ENCODE measurements at places on chromosomes 13 and 19.
A peak's percentile ranks its signal among the peaks of the same experiment; 100 is the strongest.

- no peak for DNase-seq
Measured at GRCh38 chr19:13275016-13275722, 125.0 kb downstream of the IER2 start.

GRCh38 chr19:13926010-13926409 is 12.2 kb downstream of the PODNL1 start:
- DNase-seq = no peak

- DNase-seq = no peak
Measured at GRCh38 chr19:953445-954271, 27.8 kb downstream of the ARID3A start.

DNA sequence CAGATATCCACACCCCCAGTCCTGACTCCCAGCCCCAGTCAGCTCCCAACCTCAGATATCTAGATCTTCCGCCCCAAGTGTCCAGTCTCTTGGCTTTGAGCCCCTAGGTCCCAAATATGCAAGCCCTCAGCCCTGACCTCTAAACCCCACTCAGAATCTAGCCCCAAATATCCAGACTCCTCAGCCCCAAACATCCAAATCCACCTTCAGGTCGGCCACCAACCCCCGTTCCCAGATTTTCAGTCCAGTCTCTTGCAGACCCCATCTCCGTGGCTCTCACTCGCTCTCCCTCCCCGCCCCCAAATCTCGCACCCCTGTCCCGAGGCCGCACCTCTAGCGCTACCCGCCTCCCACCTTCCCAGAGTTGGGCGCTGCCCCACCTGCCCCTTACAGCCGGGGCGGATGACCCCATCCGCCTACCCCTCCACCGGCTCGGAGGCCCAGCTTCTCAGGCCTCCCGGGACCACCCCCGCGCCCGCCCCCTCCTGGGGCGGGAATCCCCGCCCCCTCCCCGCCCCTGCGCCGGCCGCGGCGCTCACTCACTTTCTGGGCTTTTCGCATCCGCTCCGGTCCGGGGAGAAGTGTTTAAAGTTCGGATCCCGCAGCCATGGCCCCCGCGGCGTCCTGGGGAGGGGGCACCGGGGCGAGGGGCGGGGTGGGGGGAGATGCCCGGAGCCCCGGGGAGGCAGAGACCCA is 604 bp downstream of the ERFL start:
- DNase-seq = peak; percentile 29

GRCh38 chr19:55175117-55175867 is 4.8 kb downstream of the SYT5 start:
- no peak for DNase-seq

- DNase-seq = no peak
Measured at GRCh38 chr13:29369060-29369743, 226.3 kb downstream of the SLC7A1 start.

GRCh38 chr13:110575322-110576069 is 14.0 kb upstream of the RAB20 start:
- no peak for DNase-seq

DNA sequence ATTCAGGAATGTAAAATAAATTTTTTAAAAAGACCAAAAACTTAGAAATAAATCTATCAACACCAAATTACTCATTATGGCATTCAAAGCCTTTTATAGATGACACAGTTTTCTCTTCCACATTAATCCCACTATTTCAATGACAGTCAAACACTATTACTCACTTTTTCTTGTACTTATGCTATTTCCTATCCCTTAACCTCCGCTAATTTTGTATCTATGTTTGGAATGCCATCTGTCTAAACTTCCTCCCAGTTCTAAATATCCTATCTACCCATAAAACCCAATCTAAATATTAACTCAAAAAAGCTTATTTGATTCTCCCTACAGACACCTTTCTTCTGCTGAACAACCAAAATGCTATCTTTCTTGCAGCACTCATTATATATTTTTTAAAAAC is 203.5 kb downstream of the ENOX1 start:
- no peak for DNase-seq

GRCh38 chr13:39417131-39417530 is 185.9 kb downstream of the LHFPL6 start:
- no peak for DNase-seq

DNA sequence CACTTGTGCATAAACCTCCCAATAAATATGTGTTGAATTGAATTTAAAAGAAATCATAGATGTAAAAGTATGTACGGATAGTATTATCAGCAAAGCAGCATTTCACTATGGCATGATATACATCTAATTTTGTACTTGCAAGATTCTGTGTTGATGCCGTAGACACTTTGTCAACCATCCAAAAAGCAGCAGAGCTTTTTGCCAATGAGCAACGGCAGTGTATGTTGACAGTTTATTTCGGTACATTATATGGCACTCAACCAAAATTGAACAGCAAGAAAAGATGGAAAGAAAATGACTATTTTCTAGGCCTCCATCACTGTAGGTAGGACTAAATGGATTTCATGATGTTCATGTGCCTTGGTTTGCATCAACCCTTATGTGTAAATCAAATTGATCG is 543.7 kb downstream of the DACH1 start:
- no peak for DNase-seq

GRCh38 chr19:1259206-1259875 is 9.8 kb upstream of the CIRBP start:
- peak; percentile 50 for DNase-seq

GRCh38 chr13:27619728-27620376 is 477 bp downstream of the LNX2 start:
- peak; percentile 25 for DNase-seq

GRCh38 chr19:33134571-33135041 is 2.7 kb downstream of the WDR88 start:
- no peak for DNase-seq

- DNase-seq = peak; percentile 57
Measured at GRCh38 chr19:35352448-35353304, 5.0 kb downstream of the FFAR1 start.

DNA sequence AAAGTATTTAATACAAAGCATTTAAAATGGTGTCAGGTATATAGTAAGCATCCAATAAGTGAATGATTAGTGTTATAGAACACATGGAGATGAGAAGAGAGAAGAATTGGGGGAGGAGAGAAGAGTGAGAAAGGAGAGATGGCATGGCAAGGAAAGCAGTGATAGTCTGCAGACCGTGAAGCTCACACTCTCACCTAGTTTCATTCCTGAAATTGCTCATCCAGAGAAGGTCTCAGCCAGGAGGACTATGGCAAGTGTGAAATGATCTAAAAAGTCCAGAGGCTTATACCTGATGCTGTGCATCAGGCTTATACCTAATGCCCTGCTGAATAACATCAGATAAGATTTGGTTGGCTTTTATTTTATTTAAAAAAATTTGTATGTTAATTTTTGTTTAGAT is 351.6 kb upstream of the KLF12 start:
- no peak for DNase-seq

- DNase-seq = no peak
Measured at GRCh38 chr19:44620667-44621066, 7.3 kb downstream of the IGSF23 start.

Measured in effector CD4-positive, alpha-beta T cell (primary cell).